Mammary epithelial cell (primary cell): ENCODE measurements at places on chromosomes 13 and 19. TPM values are rescaled to one million over a fixed set of nuclear protein-coding genes. Genes with fewer than 3 reads are reported as not detected.
A peak's percentile ranks its signal among the peaks of the same experiment; 100 is the strongest.

IGFL4 gene
- not detected for polyA plus RNA-seq

- no peak for DNase-seq
Measured at GRCh38 chr19:31444931-31445330, 95.7 kb upstream of the TSHZ3 start.

GRCh38 chr19:5002143-5002542 is 33.2 kb downstream of the KDM4B start:
- peak; percentile 73 for DNase-seq

PRSS57 gene
- polyA plus RNA-seq, result not detected

DNA sequence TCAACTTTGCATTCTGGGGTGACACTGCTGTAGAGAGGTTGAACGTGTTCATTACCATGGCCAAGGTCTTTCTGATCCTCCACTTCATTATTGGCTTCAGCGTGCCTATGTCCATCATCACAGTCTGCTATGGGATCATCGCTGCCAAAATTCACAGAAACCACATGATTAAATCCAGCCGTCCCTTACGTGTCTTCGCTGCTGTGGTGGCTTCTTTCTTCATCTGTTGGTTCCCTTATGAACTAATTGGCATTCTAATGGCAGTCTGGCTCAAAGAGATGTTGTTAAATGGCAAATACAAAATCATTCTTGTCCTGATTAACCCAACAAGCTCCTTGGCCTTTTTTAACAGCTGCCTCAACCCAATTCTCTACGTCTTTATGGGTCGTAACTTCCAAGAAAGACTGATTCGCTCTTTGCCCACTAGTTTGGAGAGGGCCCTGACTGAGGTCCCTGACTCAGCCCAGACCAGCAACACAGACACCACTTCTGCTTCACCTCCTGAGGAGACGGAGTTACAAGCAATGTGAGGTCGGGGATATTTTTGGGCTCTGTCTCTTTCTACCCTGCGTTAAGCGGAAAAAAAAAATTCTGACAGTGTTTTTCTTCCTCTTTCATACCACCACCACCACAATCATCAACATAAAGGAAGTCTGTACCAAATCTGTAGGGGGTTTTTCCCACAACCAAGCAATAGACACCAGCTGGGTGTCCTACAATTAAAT is 29.5 kb downstream of the FPR3 start:
- no peak for DNase-seq

DNA sequence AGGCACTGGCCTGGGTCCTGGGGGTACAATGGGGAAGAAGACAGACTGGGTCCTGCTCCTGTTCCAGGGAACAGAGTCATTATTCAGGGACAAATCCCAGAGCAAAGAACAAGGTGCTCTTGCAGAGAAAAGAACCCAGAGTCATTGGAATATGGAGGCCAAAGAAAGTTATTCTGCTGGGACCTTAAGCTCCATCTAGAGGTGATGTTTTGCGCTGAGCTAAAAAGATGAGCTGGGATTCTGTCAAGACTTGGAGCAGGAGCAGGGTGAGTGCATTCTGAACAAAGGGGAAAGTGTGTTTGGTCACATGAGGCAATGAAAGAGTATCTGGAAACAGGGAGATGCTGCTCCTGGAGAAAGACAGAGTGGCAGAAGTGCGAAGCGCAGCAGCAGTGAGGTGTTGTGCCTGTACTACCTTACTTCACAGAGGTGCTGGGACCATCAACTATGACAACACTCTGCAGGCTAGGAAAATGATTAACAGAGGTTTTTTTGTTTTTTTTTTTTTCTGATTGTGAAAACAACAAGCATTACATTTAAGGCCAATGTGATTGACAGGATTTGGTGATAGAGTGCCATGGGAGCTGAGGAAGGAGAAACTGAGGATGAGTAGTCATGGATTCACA is 95.3 kb upstream of the TNFSF11 start:
- DNase-seq, result peak; percentile 24

DNA sequence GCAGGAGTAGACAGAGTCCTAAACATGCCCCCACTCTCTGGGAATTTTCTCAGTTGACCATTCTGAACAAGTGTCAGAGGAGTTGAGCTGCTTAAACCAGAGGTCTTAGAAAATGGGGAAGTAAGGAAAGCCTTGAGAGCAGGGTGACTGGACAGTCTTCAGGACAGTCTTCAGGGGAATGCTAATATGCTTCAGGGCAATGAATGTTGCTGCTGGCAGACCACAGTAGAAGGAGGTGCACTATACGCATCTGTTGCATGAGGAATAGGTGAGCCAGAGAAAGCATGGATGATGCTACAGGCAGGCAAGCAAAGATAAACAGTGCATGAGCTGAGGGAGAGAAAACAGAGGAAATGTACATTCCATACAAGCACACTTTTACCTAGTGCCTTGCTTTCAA is 196.6 kb upstream of the GPR12 start:
- no peak for DNase-seq

DNA sequence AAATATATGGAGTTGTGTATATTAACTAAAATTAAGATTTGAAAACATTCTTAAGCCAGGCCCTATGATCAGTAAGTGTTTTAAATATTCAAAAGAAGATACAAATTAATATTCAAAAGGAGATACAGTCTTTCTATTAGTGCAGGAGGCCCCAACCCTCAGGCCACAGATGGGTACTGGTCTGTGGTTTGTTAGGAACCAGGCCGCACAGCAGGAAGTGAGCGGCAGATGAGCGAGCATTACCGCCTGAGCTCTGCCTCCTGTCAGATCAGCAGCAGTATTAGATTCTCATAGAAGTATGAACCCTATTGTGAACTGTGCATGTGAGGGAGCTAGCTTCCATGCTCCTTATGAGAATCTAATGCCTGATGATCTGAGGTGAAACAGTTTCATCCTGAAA is 232.9 kb downstream of the FOXO1 start:
- no peak for DNase-seq

GJA3 gene
- 1.3 TPM for polyA plus RNA-seq

- no peak for DNase-seq
Measured at GRCh38 chr13:40137400-40137799, 481.9 kb downstream of the COG6 start.

DNA sequence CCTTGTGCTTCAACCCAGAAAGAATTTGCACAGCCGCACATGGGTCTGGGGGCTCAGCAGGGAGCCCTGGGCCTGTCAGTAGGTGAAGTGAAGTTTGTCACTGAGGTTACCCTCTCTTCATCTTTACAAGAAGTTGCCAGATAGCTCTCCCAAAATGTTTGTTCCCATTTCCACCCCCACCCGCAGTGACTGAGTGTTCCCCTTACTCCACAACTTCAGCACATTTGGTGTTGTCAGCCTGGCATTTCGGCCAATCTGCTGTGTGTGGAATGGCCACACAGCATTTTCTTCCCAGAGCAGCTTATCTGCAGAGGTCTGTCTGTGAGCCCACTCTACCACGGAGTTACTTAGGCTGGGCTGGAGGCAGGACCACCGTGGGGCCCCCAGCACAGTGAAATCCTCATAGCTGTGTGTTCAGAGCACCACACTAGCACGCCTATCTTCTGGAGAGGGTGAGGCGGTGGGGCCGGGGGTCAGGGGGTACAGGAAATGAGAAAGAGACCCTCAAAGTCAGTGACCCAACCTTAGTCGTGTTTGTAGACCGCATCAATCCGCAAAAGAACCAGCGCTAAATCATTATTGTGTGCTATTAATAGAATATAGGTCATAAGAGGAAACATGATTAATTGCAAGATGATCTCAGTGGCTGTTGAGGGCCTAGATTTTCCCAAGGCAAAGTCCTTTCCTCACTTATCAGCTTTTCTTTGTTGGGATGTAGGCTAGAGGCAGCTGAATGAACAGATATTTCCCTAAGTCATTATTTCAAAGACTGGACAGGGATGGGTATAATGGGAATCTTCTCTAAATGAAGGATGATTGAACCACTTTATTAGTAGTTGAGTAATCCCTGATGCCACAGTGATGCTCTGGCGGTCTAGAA is 116.0 kb downstream of the SIPA1L3 start:
- no peak for DNase-seq

DNA sequence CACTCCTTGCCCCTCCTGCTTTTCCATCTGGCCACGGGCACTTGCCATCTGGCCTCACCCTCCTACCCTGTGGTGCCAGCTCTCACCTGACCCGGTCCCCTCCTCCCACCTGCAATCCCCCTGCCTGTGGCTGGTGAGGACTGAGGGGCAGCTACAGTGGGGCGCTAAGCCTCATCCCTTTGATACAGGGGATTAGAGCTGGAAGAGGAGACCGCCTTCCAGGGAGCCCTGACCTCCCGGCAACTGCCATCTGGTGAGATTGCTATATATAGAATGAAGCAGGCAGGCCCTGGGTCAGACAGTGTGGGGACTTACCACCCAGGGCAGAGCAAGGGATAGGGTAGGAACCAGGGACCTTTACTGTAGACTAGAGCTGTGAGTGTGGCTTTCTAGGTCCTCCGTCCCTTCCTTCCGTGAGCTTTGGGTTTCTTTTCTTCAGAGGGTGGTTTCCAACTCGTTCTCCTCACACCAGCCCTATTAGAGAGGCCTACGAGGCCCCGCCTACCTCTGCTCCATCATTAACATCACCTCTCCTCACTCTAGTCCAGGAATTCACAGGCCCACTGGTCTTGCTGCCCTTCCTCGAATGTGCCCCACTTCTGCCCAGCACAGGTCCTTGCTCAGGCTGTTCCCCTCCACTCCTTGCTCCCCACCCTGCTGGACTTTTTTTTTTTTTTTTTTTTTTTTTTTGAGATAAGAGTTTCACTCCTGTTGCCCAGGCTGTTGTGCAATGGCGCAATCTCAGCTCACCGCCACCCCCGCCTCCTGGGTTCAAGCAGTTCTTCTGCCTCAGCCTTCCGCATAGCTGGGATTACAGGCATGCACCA is 7.7 kb downstream of the KASH5 start:
- no peak for DNase-seq

DNA sequence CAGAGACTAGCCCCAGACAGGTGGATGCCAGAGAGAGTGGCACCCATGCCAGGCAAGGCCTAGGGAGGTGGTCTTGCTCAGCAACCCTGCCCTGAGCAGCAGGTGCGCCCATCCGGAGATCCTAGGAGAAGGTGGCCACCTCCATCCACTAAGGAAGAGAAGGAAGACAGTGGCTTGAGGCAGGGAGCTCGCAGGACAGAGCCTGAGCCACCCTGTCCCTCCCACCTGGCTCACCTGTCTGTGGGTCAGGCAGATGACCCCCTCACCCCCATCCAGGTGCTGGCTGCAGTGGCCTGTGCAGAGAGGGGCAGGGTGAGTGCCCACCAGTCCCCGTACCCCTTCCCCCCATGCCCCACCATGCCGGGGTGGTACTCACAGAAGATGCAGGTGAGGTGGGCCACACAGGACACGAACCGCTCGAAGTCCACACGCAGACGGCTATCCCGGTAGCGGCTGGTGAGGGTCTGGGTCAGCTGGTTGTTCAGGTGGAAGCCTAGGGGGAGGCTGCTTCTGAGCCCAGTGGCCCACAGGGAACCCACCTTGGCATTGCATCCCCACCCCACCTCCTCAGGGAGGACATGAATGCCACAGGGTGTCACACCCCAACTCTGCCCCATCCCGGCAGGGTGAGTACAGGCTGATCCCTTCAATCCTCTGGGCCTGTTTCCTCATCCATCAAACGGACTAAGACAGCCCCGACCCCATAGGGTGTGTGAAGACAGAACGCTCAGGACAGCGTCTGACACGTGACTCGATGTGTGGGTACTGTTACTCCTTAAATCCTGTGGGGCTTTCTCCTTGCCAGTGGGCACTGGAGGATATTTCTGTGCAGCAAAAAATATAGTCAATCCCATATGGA is 13.3 kb downstream of the CAPN12 start:
- no peak for DNase-seq

GRCh38 chr19:29189033-29189360 is 24.0 kb downstream of the UQCRFS1 start:
- DNase-seq, result no peak

DNA sequence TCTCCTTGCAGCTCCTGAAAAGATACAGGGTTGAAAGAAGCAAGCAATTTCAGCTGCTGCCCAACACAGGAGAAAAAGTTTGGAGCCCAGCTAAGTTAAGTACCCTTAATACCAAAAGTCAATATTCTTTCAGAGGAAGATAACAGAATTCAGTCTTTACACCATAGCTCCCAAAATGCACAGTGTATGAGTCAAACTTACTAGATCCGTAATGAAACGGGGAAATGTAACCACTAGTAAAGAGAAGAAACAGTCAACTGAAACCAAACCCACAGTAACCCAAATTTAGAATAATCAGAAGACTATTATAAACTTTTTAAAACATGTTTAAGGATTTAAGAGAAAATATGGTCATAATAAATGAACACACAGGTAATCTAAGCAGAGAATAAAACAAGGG is 45.2 kb downstream of the SUCLA2 start:
- no peak for DNase-seq

GRCh38 chr19:35665157-35665556 is 1.2 kb upstream of the UPK1A start:
- no peak for DNase-seq
